Body of pancreas (tissue), 4 donors: ENCODE measurements at places on chromosomes 2 and 18.
A peak's percentile ranks its signal among the peaks of the same experiment; 100 is the strongest.

DNA sequence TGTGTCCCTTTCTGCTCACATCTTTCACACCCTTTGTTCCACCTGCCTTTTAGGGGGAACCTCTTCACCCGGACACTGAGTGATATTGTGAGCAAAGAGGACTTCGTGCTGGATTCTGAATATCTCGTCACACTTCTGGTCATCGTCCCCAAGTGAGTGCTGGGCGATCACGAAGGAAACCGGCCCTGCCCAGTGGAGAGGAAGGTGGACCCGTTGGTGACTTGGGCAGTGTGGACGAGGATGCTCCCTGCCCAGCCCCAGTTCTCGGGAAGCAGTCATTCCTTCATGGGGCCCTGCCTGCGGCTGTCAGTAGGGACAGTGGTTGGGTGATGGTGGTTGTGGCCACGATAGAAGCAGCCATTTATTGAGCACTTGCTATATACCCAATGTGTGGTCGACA lies 40.8 kb downstream of the PDIA6 start:
- no peak for DNase-seq

DNA sequence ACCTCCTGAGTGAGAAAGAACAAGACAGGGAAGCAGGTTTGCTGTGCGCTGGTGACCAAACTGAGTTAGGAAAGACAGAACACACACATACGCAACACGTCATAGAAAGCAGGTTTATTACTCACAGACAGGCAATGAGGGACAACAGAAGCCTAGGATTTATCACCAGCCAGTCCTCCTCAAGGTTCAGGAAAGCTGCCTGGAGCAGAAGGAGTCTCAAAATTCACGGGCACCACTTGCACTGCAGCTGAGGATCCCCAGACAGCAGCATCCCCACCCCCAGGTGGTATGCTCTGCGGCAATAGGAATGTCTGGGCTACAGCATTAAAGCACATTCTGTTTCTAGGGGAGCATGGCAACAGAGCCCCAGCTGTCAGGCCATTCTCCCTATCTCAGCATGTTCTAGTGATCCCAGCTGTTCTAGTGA lies 284.4 kb upstream of the RGPD4 start:
- DNase-seq: peak; percentile 31

- peak; percentile 61 for DNase-seq
Observed at GRCh38 chr2:27369471-27370025, 590 bp downstream of the EIF2B4 start.

DNA sequence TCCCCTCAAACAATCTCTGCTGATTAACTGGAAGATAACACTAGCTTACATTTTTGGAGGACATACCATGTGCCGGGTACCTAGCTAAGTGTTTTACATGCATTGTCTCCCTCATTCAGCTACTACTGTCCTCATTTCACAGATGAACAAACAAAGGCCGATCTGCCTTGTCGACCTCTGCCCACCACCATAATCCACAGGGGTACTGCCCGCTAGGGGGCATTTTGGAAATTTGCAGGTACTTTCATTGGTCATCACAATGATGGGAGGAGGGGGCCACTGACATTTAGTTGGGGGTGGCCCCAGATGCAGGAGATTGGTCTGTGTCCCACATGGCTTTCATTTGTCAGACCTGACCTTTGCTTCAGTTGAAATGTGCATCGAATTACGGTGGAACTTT lies 3.9 kb upstream of the TMEM163 start:
- no peak for DNase-seq

GRCh38 chr18:11861583-11862288 lies 10.5 kb downstream of the CHMP1B start:
- DNase-seq: no peak

GRCh38 chr18:55405893-55406406 lies 182.0 kb downstream of the TCF4 start:
- DNase-seq: peak; percentile 66

- DNase-seq: no peak
Observed at GRCh38 chr2:136929531-136929930, 164.2 kb downstream of the THSD7B start.

GRCh38 chr2:222670191-222671038 lies 1.0 kb upstream of the MOGAT1 start:
- no peak for DNase-seq

DNA sequence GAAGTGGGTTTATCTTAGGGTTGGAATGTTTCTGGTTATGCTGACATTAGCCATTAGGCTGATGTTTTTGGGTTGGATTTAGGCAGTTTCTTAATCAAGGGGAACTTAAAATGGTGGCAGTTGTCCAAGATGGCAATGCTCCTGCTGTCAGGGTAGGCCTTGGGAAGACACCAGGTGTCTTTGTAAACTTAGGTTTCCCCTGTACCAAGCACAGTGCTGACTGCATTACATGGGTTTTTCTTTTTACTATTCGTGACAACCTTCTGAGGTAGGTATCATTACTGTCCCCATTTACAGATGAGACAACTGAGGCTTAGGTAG lies 528 bp upstream of the ATG16L1 start:
- DNase-seq: no peak

- no peak for DNase-seq
Observed at GRCh38 chr2:210496512-210496911, 20.0 kb upstream of the LANCL1 start.

GRCh38 chr18:63137999-63138435 lies 181.6 kb downstream of the BCL2 start:
- no peak for DNase-seq

- no peak for DNase-seq
Observed at GRCh38 chr2:213247566-213247965, 36.7 kb upstream of the SPAG16 start.

DNA sequence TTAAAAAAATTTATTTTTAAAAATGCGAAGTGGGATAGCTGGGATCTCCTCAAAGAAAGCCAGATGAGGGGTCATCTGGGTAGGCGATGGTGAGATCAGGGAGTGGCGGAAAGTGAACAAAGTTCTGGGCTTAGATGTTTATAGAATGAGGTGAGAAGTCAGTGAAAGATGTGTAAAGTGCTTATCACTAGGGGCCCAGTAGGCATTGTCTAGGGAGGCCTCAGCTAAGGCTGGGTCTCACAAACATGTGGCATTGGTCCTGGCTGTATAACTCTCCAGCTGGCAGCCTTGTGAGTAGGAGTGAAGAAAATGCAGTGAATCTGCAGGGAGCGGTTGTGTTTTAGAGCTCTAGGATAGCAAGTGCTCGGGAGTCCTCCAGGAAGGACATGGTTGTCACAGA lies 10.5 kb downstream of the ACSL3 start:
- no peak for DNase-seq

GRCh38 chr2:238581126-238581525 lies 154.4 kb downstream of the ASB1 start:
- DNase-seq: no peak

- DNase-seq: no peak
Observed at GRCh38 chr2:28904802-28905457, 10.5 kb downstream of the WDR43 start.

DNA sequence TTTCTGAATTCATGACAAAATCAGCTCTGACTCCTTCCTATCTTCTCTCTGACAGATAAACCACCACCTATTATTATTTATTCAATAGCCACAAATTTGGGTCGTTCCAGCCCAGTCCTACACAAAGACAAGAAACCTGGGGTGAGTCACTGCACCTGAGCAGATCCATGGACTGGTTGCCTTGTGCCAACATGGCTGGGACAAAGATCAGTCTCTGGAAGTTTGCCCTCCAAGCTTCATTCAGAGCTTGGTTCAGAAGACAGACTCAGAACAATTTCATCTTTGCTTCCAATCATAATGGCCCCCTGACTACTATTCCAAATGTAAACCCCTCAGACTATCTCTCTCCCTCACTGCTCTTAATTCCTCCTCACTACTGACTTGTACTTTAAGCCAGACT lies 9.6 kb upstream of the EXOC6B start:
- no peak for DNase-seq

GRCh38 chr2:237207646-237208045 lies 122.0 kb downstream of the COPS8 start:
- peak; percentile 49 for DNase-seq

GRCh38 chr2:128469203-128469602 lies 150.5 kb upstream of the HS6ST1 start:
- no peak for DNase-seq
